Bone marrow (tissue), 2 donors: ENCODE measurements at places on chromosomes 6 and 20.

GRCh38 chr6:143607974-143608373 is 69.8 kb upstream of the PHACTR2 start:
- DNase-seq, result no peak

DNA sequence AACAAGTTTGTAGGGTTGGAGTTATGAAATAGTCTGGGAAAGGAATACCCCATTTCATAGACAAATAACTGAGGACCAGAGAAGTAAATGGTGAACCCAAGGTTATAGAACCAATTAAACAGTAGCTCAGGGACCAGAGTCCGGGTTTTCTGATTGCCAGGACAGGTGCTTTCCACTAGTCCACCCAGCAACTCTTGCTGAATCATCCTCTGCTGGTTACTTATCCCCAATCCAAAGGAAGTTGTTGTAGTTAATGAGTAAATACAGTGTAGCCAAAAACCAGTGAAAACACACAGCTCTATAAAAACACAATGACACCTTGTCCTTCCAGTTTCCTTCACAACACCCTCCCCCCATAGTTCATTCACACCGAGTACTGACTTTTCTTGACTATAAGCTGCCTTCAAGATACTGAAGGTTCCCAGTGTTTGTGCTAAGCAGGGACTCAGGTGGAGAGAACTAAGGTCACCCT is 766 bp upstream of the TINAG start:
- DNase-seq, result no peak

DNA sequence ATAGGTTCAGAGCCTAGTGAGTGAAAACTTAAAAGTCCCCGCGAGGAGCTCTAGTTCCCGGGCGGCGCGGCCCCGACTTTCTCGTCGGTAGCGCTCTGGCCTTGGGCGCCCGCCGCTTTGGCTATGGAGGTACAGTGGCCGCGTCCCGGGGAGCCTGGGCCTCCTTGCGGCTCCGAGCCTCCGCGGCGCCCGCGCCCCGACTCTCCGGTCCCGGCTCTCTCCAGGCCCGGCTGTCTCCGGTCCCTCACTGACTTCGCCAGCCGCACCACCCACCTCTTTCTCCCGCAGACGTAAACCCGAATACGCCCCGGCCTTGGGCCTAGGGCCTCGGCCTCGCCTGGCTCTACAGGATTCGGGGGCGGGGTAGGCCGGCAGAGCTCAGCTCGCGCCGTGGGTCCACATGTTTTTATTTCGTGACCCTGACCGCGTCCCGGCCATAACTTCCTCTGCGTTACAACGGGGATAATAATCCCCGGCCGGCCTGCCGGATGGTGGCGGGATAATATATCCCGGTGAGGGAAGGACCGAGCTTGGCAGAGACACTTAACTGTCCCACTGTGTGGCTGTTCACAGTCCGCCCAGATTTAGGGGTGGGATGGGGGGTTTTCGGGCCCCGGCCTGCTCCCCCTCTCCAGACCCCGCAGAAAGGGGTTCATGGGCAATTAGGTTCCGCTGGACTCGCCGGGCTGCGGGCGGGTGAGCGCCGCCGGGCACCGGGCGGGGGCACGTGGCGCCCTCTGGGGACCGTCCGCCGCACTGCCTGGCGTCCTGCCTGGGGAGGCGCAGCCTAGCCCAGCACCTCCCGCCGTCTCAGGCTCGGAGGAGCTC is 10.0 kb upstream of the TBX18 start:
- DNase-seq, result no peak

DNA sequence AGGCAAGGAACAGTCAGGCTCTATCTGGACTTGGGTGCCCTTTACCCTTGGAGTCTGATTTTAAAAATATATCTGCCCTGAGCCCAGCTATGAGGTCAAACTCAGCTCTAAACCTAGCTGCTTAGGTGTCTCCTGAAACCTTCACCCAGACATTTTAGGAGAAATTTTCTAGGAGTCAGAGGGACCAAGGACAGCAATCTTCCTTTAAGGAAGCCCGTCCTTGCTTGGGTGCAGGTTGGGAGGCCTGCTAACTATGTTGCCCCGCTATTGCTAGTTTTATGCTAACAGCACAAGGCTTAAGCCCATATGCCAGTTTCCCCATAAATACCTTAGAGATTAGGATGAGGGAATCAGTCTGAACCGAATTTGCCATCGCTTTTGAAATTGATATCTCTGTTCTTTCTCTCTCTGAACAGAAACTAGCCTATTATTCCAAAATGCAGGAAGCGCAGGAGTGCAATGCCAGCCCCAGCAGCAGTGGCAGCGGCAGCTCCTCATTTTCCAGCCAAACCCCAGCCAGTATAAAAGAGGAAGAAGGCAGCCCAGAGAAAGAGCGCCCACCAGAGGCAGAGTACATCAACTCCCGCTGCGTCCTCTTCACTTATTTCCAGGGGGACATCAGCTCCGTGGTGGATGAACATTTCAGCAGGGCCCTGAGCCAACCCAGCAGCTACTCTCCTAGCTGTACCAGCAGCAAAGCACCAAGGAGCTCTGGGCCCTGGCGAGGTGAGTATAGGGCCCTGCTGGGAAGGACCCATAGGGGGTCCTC is 2.6 kb downstream of the VGLL2 start:
- DNase-seq, result no peak

- peak; percentile 45 for DNase-seq
Observed at GRCh38 chr20:35490736-35491181, 35.4 kb downstream of the CEP250 start.

DNA sequence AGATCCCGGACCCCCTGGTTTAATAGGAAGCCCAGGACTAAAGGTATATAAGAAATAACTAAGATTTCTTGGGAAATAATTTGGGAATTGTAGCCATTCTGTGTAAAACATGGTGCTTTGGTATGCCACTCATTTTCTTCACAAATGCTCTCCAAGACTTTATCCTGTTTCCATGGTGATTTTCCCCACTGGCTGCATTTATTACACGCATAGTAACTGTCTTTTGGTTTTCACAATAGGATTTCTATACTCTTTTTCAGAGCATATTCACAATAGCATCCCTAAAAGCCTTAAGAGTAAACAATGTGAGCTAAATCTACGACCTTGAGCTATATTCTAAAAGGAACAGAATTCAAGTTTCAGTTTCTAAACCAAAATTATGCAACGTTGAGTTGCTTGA is 160.8 kb downstream of the COL9A1 start:
- DNase-seq, result no peak
